Ecto neural progenitor cell (in vitro differentiated cells): ENCODE measurements at places on chromosomes 13 and 19.
A peak's percentile ranks its signal among the peaks of the same experiment; 100 is the strongest.

DNA sequence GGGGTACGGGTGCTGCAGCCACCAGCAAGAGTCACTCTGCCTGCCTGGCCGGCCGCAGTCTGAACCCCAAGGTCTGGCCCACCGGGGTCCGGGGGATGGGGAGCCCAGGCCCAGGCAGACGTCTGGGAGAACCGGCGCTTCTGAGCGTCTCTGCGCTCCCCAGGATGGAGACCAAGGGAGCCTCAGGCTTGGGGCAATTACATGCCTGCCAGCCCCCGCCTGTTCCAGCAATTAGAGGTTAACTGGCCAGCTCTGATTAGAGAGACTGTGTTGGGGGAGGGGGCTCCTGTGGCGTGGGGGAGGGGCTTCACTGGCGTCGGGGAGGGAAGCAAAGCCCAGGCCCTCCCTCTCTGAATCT, 11.9 kb downstream of the MEIS3 start:
- DNase-seq, result no peak

GRCh38 chr19:6062274-6062673, 48.0 kb downstream of the RFX2 start:
- peak; percentile 37 for DNase-seq

- DNase-seq, result peak; percentile 74
Observed at GRCh38 chr19:16899566-16900075, 10.8 kb downstream of the F2RL3 start.

GRCh38 chr13:79423801-79424642, 18.0 kb upstream of the RBM26 start:
- no peak for DNase-seq

- no peak for DNase-seq
Observed at GRCh38 chr13:101817898-101818297, 365.4 kb downstream of the ITGBL1 start.

DNA sequence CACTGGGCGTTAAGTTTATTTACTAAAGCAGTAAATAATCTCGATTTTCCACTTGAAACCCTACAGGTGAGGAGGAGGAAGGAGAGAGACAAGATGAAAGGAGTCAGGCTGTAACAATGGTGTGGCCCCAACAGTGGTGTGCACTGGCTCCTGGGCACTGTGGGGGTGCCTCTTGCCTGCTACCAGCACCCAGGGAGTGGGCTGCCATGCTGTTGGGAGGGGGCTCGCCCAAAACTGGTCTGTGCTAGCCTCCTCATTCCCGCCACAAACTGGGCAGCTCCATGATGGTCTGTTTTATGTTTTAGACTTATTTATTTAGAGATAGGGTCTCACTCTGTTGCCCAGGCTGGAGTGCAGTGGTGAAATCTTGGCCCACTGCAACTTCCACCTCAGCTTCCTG, 49.8 kb upstream of the SLC7A9 start:
- no peak for DNase-seq

- peak; percentile 94 for DNase-seq
Observed at GRCh38 chr19:19404879-19405860, at the start of gene GATAD2A. Gene GATAD2A (plus strand): TSS chr19:19405675. CDS start chr19:19465346, 59,671 bp downstream.

GRCh38 chr19:56132316-56132822, 8.7 kb upstream of the ZNF444 start:
- DNase-seq, result no peak

DNA sequence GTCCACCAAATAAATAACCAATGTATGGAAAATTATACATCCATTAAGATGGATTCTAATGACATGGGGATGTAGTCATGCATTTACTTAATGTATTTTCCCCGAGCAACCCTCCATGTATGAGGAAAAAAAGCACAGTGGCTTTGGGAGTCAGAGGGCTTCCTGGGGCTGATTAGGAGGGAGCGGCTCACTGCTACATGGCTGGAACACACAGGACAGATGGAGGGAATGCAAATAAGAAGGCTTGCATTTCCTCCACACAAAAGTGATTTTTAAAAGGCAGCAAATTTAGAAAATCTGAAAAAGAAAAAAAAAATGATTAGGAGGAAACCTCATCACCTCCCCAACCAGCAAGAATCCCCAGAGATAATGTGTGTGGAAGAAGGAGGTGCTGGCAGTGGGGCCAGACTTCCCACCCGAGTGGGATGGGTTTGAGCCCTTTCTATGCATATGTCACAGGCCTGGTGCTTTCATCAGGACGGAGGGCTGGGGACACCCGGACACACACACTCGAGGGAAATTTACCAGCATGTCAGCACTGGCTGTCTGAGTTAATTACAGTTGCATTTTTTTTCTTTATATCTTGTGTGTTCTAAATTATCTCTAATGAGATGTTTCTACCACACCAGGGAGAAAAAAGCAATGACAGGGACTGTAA, 118.9 kb downstream of the USP12 start:
- no peak for DNase-seq

GRCh38 chr19:54201980-54202379, 1.3 kb downstream of the RPS9 start:
- no peak for DNase-seq

DNA sequence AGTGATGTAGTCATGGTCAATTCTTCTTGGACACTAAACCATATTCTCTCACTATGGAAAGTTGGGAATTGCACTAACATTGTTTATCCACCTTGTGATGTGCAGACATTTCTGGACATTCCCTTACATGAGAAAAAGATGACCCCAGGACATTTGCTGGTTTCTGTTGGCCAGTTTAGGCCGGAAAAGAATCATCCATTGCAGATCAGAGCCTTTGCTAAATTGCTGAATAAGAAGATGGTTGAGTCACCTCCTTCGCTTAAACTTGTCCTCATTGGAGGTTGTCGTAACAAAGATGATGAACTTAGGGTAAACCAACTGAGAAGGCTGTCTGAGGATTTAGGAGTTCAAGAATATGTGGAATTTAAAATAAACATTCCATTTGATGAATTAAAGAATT, at the start of gene UTP14C:
UTP14C (plus strand) TSS at position 211 of the 400 bp plus-strand sequence. CDS start 4,114 bp downstream, outside the sequence.
- DNase-seq, result no peak

- no peak for DNase-seq
Observed at GRCh38 chr13:48976576-48977285, 1.0 kb downstream of the FNDC3A start.

DNA sequence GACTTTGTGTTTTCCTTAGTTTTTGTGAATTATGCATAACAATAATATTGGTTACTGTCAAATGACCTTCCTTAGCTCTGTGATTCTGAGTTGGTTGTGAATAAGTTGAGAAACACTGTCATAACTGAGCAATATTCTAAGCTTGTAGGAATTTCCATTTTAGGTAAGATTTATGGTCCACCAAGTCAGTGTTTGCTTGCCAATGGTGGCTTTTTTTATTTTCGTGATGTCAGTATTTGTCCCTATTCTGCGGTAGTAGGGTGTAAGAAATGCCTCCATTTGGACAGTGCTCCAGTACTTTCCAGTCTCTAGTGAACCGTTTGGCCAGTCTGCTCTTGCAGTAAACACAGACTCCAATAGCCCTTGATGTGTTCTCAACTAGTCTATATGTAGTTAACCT, 94.7 kb downstream of the FRY start:
- no peak for DNase-seq

GRCh38 chr13:41401366-41401765, 56.0 kb upstream of the RGCC start:
- no peak for DNase-seq

DNA sequence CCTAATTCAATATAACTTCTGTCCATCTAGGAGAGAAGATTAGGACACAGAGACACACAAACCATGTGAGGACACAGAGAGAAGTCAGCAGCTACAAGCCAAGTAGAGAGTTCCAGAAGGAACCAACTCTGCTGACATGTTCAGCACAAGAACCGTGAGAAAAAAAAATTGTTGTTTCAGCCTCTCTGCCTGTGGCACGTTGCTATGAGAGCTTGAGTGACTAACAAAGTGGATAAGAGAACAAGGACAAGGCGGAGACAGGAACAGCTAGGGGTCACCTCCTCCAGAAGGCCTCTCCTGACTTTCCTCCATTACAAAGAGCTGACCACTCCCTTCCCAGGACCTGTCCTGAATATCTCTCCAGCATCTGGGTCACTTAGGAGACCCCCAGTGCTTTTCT, 5.6 kb upstream of the SIGLEC12 start:
- no peak for DNase-seq

GRCh38 chr13:110867380-110867779, 47.5 kb downstream of the ANKRD10 start:
- DNase-seq, result no peak

- no peak for DNase-seq
Observed at GRCh38 chr13:97911311-97912138, 42.0 kb upstream of the IPO5 start.

- DNase-seq, result no peak
Observed at GRCh38 chr19:18500376-18500775, 21.5 kb downstream of the ELL start.

DNA sequence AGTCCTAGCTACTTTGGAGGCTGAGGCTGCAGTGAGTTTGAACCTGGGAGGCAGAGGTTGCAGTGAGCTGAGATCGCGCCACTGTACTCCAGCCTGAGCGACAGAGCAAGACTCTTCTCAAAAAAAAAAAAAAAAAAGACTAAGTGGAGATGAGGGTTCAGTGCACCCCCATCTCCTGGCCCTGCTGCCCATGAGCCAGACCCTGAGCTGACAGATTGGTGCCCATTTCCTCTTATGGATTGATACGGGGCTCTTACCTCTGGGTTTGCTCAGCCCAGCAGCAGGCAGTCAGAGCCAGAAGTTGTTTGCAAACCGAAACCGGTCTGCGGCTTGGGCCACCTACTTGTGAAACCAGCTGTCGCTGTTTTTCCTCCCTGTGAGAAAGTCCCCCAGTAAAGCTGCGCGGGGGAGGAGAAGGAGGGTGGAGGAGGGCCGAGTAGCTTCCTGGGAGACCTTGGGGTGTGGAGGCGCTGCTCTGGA, 36.9 kb downstream of the ARRDC2 start:
- DNase-seq, result no peak

DNA sequence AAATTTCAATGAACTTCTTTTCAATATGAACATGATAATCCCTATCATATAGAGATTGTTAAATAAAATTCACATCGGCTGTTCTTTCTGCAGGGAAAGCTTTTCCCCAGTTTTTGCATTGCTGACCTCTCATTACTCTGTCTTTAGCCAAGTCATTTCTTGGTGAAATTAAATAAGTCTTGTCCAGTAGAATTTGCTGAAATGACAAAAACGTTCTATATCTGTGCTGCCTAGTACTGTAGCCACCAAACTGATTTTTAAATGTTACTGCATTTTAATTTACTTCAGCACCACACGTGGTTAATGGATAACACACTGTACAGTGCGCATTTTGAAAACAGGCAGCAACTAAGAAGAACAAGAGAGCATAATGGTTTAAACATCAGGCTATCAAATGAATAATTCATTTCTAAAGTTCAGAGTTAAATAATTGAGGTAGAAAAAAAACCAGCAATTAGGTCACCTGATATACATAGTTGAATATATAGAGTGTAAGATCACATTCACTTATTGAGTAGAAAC, 178.9 kb downstream of the LIG4 start:
- no peak for DNase-seq

DNA sequence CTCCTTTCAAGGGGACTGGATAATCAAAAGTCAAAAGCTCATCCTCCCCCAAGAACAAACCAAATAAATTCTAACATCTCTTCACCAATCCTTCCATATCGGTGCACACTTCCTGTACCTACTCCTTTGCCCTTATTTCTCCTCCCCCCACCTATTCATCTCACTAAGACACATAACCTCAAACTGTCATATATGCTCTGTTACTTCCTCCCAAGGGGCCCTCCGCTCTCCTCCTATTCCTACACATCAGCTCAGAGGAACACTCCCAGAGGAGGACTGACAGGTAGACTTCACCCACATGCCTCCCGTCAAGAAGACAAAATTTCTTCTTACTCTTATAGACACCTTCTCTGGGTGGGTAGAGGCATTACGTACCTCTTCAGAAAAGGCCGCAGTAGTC, 48.1 kb downstream of the ZNF93 start:
- DNase-seq, result no peak

DNA sequence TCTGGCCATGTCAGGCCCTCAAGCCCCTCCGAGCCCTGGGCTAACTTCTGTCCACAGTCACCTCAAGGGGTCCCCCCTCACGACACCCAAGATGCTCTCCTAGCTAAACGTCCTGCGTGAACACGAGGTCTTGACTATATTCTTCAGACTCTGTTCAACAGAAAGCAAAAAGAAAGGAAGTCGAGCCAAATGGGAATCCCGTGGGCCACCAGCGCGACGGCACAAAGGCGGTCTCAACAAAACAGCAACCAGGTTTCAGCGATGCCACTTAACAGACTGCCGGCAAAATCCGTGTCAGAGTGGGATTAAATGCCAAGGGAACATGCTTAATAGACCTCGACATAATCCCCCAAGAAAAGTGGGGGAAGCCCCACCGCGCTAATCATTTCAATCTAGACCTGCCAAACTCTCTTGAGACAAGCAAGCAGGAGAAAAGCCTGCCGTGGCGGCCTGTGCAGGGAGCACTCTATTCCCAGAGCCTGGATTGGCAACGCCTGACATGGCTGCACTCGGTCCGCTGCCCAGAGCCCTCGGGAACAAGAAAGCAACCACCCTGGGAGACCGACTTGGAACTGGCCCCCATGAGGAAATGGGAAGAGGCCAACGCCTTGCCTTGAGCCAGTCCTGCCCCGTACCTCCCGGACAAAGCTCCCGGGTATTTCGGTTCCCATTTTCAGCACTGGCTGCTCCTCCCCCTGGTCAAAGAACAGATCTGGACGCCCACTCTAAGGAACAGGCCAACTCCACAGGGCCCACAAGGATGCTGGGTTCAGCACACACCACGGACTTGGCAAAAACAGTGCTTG, 16.0 kb downstream of the ZC3H4 start:
- DNase-seq, result no peak

DNA sequence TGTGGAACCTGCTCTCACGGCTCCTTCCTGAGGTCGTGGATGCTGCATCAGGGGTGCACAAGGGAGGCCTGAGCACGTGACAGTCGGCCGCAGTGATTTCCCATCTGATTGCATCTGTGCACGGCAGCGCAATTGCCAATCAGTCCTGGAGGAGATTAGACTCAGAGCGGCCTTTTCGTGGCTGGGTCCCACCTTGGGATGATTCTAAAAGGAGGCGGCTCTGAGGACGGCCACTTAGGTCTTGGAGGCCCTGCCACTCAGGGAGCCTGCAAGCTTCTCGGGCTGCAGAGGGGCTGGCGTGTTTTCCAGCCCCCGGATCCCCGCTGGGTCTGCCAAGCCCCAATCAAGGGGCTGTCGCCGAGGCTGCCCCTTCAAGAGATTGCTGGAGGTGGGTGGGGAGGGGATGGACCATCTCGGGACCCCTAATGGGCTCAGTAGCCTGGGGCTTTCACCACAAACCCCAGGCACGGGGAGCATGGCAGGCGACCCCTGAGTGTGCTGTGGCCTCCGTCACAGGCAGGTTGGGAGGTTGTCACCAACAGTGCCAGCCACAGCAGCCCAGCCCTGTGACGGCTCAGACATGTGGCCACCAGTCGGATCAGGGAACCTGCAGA, 51.6 kb downstream of the SOX1 start:
- DNase-seq, result peak; percentile 45
